NCI-H526 treated with DMSO at 0.1 percent for 48 hours (cell line): ENCODE measurements at places on chromosomes 1 and 21.

DNA sequence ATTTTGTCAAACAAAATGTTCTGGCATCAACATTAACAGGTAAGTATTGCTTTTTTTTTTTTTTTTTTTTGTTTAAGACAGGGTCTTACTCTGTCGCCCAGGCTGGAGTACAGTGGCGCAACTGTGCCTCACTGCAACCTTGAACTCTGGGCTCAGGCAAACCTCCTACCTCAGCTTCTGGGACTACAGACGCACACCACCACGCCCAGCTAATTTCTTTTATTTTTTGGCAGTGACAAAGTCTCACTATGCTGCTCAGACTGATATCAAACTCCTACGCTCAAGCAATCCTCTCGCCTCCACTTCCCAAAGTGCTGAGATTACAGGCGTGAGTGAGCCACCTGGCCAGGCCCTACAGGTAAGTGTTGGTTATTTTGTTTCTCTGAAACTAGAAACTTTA, 2.4 kb downstream of the TUT4 start:
- DNase-seq = no peak

DNA sequence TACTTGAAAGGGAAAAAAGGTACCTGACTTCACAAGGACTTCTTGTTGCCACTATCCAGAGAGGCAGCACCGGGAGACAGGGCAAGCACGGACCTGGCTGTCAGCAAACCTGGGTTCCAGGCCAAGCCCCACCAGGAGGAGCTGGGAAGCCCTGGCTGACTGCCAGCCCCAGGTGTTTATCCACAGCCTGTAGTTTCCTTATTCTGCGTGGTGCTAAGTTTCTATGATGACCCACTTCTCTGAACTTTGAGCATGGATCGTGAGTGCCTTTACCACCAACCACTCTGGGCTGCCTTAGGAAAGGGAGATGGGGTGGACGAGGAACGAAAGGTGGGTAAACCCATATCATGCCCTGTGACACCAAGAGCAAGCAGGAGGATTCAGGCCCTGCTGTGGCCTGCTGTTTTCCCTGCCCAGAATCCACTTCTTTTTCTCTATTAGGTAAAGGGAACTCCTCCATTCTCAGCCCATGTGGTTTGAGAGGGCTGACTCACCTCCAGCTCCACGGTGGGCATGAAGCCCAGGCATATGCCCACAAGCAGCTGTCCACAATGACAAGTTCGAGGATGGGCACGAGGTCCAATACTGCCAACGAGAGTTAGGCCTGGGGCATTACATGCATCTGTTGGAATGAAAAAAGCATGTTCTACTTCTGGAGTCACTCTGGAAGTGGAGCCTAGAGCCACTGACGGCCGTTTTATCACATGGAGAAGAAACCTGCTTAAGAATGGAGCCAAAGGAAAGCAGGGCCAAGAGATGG, 20.3 kb downstream of the TSPAN2 start:
- no peak for DNase-seq

GRCh38 chr1:117568999-117569398, 36.8 kb upstream of the TENT5C start:
- DNase-seq = no peak

DNA sequence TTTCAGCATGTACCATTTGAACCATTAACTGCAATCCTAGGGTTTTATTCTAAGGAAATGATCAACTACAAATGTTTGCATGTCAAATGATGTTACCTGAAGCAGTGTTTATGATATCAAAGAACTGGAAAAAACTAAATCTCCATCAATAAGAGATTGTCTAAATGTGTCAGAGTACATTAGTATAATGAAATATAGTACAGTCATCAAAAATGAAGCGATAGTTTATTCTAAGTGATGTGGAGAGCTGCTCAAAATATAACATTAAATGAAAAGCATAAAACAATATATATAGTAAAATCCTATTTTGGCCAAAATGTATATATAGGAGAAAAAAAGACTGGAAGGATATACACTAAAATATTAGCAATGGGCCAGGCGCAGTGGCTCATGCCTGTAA, 24.0 kb downstream of the AKNAD1 start:
- DNase-seq = no peak

- no peak for DNase-seq
Observed at GRCh38 chr21:46083791-46084561, 13.9 kb upstream of the COL6A2 start.

GRCh38 chr1:92219028-92219427, 1.3 kb downstream of the C1orf146 start:
- DNase-seq = no peak

DNA sequence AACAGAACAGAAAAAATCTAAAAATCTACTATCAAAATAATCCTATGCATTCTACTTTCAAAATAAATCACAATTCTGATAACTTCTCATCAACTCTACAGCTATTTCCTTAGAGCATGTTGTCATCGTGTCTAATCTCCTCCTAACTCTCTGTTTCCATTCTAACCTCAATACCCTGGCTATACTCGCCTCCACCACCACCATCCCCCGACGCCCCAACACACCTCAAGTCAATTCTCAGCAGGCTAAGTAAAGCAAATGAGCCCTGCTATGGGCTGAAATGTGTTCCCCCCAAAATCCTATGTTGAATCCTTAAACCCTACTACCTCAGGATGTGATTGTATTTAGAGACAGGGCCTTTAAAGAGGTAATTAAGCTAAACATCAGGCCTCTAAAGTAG, 34.6 kb downstream of the NRDC start:
- DNase-seq = no peak

GRCh38 chr1:16020325-16020724, 1.5 kb upstream of the CLCNKA start:
- DNase-seq = no peak

- no peak for DNase-seq
Observed at GRCh38 chr1:74772945-74773344, 40.0 kb downstream of the TYW3 start.

GRCh38 chr1:8763888-8764287, 53.6 kb downstream of the RERE start:
- no peak for DNase-seq

- DNase-seq = no peak
Observed at GRCh38 chr1:158068918-158069317, 75.5 kb downstream of the KIRREL1 start.

DNA sequence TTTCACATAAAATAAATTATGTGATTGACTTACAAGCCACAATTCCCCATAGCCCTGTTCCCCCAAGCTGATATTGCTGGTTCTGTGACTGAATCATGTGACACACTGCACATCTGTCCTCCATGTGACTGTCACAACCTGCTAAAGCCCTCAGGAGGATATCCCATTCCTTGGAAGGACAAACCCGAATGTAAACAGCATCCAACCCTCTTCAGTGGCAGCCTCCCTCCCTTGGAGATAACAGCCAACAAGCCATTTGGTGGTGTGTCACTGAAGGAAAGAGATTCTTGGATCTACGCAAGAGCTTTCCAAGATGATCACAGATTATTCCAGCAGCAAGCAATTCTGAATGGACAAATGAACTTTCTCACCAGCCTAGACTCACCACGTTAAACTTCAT, 153.9 kb upstream of the TIAM1 start:
- DNase-seq = no peak

DNA sequence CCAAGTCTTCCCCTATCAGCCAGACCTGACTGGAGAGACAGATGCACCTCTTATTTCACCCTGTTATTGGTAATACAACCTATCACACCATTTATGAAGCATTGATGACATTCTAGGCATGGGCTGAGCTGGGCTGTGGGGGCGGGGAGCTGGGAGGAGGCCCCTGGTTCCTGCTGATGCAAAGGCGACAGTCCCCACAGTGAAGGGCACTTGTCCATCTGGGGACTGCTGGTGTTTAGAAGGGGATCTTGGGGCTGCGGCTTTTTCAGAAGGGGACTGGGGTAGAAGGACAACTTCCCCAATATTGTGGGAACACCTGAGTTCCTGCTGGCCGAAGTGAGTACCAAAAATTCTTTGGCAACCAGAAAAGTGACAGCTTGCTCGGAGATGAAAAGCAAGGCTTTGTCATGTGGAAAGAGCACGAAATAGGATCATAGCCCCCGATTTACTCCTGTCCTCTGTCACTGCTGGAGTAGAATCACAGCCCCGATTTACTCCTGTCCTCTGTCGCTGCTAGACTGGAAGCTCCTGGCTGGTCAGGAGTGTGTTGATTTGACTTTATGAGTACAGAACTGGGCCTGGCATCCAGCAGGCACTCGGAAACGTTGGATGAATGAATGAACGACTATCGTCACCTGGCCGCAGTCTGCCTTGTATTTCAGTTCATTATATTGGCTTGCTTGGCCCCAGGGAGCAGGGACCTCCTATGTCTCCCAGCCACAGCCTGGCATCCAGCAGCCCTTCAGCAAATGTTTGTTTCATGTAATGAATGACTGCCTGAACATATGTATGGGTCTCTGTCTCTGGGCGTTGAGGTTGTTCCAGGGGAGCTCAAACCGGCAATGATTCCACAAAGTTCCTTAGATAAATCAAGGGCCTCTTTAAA, 16.5 kb upstream of the ETV3L start:
- DNase-seq = no peak

GRCh38 chr1:222263791-222264190, 284.1 kb downstream of the HHIPL2 start:
- no peak for DNase-seq

GRCh38 chr1:245054105-245054504, 100.7 kb upstream of the KIF26B start:
- no peak for DNase-seq

DNA sequence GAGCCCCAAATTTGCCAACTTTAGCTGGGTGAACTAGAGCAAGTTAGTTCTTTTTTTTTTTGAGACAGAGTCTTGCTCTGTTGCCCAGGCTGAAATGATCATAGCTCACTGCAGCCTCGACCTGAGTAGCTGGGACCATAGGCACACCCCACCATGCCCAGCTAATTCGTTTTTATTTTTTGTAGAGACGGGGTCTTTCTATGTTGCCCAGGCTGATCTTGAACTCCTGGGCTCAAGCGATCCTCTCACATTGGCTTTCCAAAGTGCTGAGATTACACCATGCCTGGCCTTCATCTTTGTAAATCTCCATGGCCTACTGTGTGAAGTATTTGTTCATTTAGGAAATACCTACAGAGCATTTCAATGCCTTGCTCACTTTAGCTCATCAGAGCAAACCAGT, 105.6 kb upstream of the SLC44A3 start:
- no peak for DNase-seq

DNA sequence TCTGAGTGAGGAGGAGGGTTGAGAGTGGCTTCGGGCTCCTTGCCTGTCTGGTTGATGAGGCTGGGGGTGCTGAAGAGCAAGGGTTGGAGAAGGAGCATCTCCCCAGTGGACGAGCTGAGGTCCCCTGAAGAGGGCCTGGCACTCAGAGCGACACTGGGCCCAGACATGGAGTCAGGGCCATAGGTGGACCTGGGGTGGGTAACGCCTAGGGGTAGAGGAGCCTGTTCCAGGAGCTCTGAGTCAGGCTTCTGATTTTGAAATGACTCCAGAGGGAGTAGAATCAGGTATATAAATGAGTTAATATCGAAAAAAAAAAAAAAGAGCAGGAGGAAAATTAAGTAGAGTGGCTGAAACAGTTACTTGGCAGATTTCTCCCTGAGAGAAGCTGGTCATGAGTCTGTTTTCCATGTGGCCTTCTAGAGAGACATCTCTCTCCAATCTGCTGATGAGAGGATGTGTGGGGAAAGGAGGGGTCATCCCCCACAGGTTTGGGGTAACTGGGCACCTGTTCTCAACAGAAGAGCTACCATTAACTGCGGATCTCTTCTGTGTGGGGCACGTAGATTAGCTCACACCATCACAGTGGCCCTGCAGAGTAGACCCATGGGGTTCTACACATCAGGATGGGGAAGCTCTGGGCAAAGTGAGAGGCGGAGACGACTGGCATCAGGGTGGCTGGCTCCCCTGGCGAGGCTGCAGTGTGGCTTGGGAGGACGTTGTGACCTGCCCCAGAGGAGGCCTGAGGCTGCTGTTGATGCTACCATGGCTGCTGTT, 115.5 kb downstream of the DHRS3 start:
- no peak for DNase-seq

- DNase-seq = no peak
Observed at GRCh38 chr1:32724678-32725614, 22.4 kb upstream of the SYNC start.

GRCh38 chr21:34181431-34182039, 108.2 kb downstream of the MRPS6 start:
- no peak for DNase-seq

GRCh38 chr1:48644905-48645605, 131.6 kb downstream of the BEND5 start:
- DNase-seq = peak; percentile 80

GRCh38 chr1:37724575-37724974, 32.3 kb downstream of the CDCA8 start:
- no peak for DNase-seq

- peak; percentile 74 for DNase-seq
Observed at GRCh38 chr1:172002725-172003345, 161.5 kb downstream of the DNM3 start.

DNA sequence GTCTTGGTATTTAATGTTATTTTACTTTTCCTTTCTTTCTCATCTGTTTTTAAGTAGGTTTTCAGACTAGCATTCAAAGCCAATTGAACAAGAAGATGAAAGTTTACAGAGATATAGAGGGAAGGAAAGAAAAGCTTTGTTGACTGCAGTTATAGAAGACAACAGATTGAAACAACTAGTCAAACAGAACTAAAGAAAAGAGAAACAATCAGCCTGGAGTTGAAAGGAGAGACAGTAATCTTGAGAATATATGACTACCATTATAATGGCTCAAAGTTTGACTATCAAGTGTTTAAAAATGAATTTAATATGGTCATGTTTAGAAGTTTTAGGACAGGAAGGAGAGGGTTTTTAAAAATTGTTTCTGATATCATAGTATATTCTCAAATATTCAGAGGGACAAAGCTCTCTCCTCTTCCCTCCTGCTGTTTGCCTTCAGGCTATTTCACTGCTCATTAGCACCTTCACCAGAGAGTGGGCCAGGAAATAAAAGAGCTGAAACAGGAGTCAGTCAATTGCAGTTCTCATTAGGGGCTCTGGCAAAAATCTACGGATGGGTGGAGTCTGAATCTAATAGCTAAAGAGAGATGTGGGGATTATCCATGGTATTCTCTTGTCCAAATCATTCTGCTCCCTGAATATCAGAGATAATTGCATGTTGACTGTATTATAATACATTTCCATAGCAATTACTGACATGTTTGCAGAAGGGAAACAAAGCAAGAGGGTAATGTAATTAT, 577.8 kb downstream of the BRINP3 start:
- peak; percentile 83 for DNase-seq

GRCh38 chr21:42220138-42220701, 1.3 kb downstream of the ABCG1 start:
- DNase-seq = peak; percentile 90

DNA sequence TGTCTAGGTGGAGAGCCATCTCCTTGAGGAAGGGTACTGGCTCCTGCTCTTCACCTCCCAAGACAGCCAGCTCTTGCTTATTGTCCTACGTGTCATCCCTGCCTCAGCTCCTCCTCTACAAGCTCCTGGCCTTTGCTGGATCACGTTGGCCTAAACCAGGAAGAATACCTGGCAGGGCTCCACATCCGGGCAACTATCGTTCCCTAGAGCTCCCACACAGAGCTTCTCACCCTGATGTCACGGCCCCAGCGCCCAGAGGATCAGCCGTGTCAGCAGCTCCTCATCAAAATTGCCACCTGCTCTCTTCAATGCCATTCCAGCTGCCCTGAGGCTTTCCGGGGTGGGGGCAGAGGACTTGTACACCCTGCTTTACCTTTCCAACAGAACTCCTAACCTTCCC, 1.9 kb upstream of the TPM3 start:
- no peak for DNase-seq
